ENCODE measurements at places on chromosomes 6 and 20.

- DNase-seq, result peak; percentile 24
These were observed 80.4 kb upstream of the BTN3A2 start for GRCh38 chr6:26284537-26285142.

GRCh38 chr6:7806711-7807110, 80.8 kb downstream of the BMP6 start:
- no peak for DNase-seq

- DNase-seq, result no peak
These were observed 24.6 kb upstream of the ID4 start for GRCh38 chr6:19812512-19813119.

- DNase-seq, result no peak
These were observed 30.1 kb upstream of the TGM6 start for GRCh38 chr20:2350606-2351005.

GRCh38 chr20:52963131-52963530, 9.0 kb upstream of the TSHZ2 start:
- DNase-seq, result no peak

GRCh38 chr6:140340795-140341194, 966.3 kb upstream of the CITED2 start:
- DNase-seq, result no peak

DNA sequence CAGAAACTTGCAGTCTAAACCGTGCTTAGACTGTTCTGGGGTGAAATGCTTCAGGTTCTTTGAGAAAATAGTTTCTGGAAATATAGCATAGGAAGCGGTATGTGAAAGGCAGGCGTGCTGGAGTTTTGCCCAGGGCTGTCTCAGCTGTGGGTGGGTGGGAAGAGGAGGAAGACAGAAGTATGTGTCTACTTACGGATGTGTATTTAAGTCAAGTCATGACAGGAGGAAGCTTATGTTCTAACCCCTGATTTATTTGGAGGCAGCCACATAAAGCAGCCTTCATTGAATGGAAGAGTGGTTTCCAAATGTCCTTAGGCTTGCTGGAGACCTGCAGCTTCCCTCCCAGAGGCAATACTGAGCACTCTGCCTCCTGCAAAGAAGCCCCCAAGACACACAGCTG, 345.8 kb upstream of the PRND start:
- no peak for DNase-seq

DNA sequence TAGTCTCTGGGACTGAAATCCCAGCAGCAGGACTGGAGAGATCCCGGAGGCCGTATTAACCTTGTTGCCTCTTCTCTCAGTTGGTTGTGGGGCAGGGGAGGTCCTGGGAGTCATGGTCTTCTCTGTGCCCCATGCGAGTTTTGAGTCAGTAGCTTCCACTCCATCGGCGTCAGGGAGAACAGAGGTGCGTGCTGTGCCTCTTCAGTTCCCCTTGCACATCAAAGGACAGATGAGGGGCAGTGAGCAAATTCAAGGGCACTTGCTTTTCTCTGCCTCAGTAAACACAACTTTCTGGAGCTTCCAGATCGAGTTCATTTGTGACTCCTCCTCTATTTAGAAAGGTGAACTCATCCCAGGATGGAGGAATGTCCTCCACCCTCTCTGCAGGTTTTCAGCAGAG, 48.6 kb downstream of the MOCS1 start:
- DNase-seq, result no peak

DNA sequence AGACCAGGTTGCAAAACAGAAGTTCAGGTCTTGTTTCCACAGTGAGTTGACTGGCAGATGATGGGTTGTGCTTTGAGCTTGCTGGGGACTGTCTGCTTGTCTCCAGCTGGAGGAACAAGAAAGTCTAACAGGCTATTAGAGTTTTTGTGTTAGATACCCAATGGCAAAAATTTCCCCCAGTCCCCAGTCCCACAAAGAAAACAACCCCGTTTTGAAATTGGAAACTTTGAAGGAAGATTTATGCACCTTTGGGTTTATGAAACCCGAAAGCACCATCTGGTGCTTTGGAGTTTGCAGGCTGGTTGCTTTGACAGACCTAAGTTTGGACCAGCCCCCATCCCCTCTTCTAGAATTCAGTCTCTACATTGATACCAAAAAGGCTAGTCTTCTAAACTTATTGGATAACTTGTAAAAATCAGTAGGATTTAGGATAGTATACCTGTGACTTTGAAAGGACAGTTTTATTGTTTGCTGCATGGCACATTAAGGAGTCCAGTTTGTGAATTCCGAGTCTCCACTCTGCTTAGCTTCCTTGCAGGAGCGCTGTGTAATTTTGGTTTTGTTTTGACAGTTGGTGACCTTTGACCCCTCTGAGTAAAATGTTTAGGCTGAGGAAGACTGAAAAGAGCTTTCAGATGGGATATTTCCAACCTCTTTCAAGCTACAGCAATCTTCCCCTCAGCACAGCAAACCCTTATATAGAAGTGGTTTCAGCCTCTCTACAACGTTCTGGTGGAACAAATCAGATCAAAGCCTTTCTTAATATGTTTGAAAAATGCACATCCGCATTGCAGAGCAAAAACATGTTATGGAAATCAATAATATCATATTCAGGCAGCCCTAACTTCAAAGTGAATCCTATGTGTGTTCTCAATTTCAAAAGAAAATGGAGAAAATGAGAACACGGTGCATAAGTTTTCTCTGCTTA, 25.5 kb upstream of the PRL start:
- no peak for DNase-seq

- DNase-seq, result no peak
These were observed 57.8 kb downstream of the PPP1R3G start for GRCh38 chr6:5142915-5143314.

- no peak for DNase-seq
These were observed 802 bp upstream of the RRBP1 start for GRCh38 chr20:17682889-17683198.

DNA sequence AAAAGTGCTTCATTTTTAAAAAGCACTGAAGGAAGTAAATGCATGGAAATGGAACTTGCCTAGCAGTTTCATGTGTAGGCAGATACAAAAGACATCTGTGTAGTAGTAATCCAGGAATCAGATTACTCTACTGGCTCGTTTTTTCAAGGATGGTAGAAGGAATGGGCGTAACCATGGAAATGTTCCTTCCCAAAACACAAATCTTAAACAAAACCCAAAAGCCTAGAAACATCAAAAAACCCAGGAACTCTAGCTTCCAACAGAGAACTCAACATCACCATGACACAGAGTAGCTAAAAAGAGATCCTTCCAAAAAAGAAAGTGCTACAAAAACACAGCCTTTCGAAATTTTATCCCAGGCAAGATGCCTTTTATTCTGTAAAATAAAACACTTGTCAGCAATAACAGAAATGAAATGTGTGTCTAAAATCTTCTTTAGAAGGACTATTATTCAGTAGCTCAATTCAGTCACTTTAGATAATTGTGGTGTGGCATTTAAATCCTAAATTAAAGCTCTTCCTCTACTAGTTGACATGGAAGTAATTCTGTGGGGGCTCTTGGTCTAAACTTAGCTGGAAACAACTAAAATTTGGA, 81.7 kb downstream of the FAM217A start:
- DNase-seq, result no peak

DNA sequence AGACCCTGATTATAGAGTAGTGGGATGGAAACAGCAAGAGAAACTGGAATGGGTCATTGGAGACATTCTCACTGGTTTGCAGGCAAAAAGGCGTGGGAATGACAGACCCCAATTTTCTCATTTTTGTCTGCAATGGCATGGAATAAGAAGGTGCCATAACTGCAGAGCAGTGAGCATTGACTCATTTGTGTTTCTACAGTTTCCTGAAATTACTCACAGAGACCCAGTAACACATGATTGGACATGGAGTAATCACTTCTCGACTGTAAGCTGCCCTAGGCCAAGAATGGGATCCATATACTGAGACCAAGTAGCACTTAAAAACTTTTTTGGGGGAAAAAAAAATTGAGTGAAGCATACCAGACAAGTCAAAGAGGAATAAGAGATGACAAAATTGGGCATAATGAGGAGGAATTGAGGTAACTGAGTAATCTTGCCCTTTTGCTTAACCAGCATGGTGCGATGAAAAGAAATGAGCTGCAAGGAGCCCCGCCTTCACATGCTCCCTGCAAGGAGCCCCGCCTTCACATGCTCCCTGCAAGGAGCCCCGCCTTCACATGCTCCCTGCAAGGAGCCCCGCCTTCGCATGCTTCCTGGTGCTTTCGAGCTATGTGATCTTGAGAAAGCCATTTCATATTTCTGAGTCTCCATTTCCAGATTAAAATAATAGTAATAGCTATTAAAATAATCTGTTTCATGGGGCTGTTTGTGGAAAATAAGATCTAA, 44.1 kb downstream of the NHSL1 start:
- DNase-seq, result peak; percentile 26

DNA sequence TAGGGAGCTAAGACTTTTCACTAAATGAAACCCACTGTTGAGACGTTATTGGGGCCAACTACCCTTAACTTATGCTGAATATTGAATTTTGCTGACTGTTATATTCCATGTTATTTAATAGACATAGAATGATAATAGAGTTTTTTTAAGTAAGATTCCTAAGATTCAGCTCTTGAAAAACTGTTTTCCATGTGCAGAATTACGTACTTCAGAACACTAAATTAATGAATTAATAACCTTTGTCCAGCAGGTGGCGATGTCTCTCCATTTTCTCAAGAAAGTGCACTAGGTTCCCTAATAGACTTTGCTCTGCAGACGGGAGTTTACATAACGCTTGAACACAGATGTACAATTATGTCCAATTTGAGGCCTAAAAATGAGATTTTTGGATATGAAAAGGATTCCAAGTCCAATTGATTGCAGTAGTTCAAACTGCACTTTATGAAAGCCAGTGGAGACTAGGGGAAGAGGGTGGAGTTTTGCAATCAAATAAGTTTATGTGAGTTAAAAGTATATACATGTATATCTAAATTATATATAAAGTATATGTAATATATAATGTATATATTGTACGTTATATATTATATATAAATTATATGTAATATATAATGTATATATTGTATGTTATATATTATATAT, 282.1 kb downstream of the UST start:
- peak; percentile 30 for DNase-seq

- DNase-seq, result no peak
These were observed 10.2 kb upstream of the MICAL1 start for GRCh38 chr6:109465772-109466171.

GRCh38 chr20:31704225-31705119, 18.2 kb downstream of the BCL2L1 start:
- DNase-seq, result no peak

- DNase-seq, result no peak
These were observed 5.6 kb downstream of the MCUR1 start for GRCh38 chr6:13808801-13809200.

DNA sequence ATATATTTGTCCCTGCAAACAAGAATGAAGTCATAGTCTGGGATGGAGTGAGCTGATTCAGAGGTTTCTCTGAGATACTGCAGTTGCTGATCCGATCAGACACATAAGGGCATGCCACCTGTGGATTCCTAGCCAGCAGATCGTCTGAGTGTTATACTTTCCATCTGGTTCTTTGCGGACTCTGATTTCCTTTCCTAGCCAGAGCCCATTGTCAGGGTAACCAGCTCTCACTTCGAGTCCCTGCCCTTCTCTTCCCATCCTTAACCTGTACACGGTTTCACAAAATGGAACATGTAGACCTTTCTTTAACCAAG, 100.9 kb downstream of the TMEM200A start:
- DNase-seq, result no peak

GRCh38 chr6:119562168-119562567, 212.6 kb upstream of the MAN1A1 start:
- DNase-seq, result no peak

GRCh38 chr6:19408331-19408730, 428.8 kb upstream of the ID4 start:
- DNase-seq, result no peak

GRCh38 chr6:12714022-12714421, 2.5 kb upstream of the PHACTR1 start:
- DNase-seq, result no peak

DNA sequence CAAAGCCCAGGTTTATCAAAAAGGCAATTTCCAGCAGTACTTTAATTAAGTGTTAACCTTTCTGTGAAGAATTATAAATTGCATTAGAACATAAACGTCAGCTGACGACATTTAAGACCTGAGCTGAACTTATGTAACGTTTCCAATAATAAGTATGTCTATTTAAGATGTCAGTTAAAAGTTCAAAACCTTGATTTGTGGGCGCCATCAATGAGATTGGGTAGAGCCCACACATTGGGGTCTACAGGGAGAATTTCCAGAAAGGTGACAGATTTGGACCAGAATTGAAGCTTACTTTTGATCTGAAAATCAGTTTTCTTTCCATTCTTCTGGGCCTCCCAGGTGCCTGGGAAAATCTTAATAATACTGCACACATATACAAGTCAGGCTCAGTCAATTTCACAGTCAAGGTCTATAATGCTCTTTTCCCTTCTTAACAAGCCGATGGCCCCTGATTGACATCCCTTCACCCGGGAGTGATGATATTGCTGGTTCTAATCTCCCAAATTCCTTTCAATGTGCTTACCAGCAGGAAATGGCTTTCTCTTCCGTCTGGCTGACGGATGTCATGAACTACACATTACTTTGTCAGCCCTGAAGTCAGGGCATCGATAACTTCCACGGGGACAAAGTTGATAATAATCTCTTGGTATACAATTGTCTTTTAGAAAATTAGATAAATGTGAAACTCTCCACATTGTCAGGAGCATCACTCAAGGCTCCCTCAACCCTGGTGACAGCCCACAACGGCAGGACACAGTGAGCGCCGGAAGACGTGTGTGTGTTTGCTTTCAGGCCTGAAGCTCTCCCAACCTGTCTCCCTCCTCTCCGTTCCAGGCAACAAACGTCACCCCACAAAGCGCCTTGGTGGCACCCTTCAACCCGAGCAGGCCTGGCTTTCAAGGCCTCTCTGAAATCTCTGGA, 396.5 kb upstream of the CNR1 start:
- no peak for DNase-seq

DNA sequence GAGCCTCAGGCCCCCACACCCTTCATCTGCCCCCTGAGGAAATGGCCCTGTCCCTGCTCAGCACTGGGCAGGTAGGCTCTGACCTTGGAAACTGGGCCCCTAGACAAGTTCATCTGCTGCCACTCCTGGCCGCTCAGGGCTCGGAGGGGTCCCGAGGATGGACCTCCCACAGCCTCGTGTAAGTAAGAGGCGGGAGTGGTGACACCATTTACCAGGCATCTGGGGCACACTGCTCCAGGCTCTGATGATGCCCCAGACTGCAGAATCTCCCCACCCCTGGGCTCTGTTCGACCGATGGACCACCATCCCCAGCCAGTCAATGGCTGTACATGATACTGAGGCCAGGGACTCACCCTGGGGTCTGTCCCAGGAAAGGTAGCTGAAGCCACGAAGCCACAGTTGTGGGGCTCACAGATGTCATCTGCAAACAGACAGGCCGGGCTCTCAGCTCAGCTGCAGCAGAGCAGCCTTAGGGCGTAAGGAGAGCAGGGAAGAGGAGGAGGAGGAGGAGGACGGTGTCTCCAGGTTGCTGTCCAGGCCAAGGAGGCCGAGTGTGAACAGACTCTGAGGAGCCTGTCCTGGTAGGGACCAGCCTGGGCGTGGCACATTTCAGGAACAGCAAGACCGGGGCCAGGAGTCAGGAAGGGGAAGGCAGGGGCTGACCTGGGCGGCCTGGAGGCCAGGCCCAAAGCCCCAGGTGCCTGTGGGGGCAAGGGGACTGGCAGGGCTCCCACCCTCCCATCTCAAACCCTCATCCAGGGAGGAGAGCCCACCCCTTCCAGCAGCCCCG, 300.4 kb downstream of the TAF4 start:
- no peak for DNase-seq
